ENCODE measurements at places on chromosomes 6 and 20.

- no peak for DNase-seq
Observed at GRCh38 chr20:47740121-47740861, 45.0 kb downstream of the SULF2 start.

- DNase-seq: no peak
Observed at GRCh38 chr20:58519940-58520712, 4.9 kb upstream of the APCDD1L start.

- no peak for DNase-seq
Observed at GRCh38 chr20:37745553-37745952, 51.7 kb downstream of the CTNNBL1 start.

DNA sequence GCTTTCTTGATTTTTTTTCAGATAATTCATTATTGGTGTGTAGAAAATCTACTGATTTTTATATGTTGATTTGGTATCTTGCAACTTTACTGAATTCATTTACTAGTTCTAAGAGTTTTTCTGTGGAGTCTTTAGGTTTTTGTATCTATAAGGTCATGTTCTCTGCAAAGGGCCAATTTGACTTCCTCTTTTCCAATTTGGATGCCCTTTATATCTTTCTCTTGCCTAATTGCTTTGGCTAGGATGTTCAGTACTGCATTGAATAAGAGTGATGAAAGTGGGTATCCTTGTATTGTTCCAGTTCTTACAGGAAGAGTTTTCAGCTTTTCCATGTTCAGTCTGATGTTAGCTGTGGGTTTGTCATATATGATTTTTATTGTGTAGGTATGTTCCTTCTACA lies 14.4 kb upstream of the NKX2-4 start:
- DNase-seq: no peak

DNA sequence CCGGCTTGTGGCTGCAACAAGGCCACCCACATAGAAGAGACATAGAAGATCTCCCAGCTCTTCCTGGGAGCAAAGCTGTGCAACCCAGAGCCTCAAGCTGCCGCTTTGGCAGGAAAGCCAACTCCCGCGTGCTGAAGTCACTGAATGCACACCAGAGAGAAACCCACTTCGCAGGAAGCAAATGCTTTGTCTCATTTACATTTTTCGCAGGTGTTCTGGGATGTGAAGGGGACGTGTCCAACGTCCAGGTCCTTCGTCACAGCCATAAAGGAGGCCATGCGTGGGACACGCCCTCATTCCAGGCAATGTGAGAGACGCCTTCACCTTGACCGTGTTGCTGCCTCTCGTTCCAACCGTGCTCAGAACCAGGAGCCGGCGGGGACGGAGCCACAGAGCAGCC lies 24.4 kb downstream of the KCNQ2 start:
- no peak for DNase-seq

DNA sequence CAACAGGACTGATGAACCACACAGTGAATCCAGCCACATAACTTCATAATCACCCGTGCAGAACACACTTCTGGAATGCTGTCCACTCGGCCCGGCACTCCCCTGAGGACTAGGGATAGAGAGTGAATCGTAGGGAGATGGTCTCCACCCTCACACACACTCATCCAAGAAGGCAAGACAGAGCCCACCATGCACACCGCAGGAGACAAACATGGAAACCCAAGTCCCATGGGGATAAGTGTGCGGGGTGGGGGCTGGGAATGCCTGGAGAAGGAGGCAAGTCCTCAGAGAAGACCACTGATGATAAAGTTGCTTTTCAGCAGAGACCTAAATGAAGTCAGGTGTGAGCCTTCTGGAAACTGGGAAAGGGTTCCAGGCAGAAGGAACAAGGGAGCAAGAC lies 399.2 kb upstream of the AGPAT4 start:
- DNase-seq: no peak

DNA sequence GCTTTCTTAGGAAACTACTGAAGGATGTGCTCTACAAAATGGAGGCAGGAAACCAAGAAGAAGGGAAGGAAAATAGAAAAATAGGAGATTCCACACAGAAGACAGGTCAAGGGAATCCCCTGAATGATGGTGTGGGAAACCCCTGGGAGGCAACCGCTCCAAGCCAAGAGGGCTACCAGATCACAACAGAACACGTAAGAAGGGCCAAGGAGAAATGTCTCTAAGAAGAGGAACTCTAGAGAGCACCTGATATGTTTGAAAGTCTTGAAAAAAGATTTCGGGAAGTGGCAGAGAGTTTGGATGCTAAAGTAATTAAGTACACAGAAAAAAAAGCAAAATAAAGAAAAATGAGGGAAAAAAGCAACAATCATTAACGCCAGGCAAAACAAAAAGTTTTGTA lies 7.1 kb downstream of the KIF13A start:
- DNase-seq: no peak

DNA sequence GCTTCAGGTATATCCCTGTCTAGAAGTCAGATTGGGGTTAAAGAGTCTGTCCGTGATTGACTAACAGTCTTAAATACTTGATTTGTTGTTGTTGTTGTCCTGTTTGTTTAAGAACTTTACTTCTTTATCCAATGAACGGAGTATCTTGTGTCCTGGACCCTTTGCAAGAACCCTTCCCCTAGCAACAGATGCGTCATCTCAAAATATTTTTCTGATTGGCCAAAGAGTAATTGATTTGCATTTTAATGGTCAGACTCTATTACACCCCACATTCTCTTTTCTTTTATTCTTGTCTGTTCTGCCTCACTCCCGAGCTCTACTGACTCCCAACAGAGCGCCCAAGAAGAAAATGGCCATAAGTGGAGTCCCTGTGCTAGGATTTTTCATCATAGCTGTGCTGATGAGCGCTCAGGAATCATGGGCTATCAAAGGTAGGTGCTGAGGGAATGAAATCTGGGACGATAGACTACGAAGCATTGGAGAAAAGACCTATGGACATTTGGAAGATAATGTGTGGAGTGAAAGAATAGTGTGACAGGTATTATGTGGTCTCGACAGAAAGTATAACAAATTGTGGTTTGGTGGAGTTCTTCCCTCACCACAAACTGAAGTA lies at the start of gene HLA-DRA:
Gene HLA-DRA (plus strand): TSS at position 286 of the 613 bp plus-strand sequence. CDS start 64 bp downstream, at position 350.
- no peak for DNase-seq

DNA sequence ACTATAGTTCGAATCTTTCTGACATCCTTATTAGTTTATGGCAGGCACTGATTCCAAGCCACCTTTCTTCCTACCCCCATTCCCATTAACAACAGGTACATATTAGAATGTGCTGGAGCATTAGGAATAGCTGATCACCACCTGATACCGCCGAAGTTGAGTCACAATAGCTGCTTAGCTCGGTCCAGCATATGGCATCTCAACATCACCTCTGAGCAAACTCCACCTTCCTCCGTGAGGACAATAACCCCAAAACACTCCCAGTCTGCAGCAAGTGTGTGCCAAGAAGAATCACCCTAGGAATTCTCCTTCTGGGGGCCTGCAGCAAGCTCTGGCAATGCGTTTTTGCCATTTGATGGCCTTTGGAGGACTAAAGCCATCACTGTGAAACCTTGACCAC lies 8.7 kb downstream of the PMEPA1 start:
- no peak for DNase-seq

GRCh38 chr20:35878113-35878625 lies 76.1 kb downstream of the SCAND1 start:
- DNase-seq: no peak

DNA sequence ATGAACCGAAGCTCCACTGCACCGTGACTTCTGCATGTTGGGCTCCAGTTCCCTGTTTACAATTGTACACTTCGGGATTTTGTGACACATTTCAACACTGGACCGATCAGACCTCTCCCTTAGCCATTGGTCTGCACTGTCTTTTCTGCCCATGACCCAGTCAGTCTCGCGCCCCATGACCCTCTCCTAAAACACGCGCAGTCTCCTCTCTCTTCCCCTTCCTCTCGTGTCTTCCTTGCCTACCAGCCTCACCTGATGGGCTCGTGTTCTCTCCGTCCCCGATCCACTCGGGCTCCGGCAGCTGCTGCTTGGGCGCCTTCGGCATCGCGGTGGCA lies 535 bp upstream of the ABCF1 start:
- DNase-seq: no peak

DNA sequence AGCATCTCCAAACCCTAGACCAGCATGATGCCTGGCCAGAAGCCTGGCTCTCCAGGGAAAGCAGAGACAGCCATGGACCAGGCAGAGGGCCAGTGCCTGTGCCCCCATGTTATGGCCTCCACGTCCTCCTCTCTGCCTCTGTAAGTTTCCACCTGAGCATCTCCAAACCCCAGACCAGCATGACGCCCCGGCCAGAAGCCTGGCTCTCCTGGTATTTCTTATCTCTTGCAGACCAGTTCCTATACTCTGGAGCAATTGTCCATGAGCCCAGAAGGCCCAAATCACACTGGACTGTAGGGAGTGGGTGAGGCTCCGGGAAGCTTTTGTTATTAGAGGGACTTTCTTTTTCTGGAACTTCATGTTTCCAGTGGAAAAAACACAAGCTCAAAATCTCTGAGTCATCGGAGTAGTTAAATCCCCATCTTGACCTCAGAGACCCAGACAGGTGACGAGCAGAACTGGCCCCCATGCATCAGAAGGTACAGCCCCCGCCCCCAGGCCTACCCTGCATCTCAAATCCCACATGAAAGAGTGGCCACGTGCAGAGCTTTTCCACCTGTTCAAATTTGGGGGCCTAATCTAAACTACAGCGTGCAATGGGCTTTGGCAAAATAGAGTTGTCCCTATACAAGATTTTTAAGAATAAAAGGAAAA lies 110.2 kb upstream of the FOXQ1 start:
- no peak for DNase-seq

- no peak for DNase-seq
Observed at GRCh38 chr20:25476106-25477013, 68.9 kb downstream of the GINS1 start.

DNA sequence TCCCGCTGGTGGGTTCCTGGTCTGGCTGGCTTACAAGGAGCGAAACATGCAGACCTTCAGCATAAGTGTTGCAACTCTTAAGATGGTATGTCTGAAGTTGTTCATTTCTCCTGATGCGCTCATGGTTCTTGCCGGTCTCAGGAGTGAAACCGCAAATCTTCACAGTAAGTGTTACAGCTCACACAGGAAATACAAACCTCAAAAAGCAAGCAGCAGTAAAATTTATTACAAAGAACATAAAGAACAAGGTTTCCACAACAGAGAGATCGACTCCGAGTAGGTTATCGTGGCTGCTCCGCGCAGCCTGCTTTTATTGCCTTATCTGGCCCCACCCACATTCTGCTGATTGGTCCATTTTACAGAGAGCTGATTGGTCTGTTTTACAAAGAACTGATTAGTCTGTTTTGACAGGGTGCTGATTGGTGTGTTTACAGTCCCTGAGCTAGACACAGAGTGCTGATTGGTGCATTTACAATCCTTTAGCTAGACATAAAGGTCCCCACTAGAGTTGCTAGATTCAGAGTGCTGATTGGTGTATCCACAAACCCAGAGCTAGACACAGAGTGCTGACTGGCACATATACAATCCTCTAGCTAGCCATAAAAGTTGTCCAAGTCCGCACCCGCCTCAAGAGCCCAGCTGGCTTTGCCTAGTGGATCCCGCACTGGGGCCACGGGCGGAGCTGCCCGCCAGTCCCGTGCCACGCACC lies 39.2 kb downstream of the TRIM27 start:
- DNase-seq: no peak

GRCh38 chr6:137370871-137371633 lies 123.1 kb downstream of the OLIG3 start:
- DNase-seq: no peak

DNA sequence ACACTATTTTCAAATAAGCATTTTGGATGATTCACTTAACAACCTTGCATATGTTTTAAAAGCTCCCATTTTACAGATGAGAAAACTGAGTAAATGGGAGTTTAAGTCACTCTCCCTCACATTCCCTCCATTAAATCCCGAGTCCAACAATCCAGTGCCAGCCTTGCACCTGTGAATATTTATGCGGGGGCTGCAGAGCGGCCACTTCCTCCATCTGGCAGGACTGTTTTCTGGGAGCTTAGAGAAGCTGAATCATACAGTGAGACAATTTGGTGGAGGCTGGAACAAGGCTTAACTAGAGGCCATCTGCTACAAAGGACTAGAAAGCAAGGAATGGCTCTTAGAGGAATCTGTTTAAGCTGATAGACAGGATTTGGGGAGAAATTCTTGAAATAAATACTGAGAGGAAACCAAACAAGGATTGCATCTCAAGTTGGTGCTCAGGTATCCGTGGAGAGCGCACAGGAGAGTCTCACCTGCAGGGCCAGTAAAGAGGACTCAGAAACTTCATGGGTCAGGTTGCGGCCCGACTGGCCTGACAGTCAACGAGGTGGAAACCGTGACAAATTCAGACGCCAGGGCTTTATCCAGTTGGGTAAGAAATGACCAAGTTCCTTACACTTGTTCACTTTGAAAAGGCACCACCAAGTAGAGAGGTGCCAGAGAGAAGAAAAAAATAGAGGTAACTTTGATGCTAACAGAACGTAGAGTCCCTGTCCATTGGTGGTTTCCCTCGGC lies 478.5 kb downstream of the QKI start:
- no peak for DNase-seq

GRCh38 chr20:38005903-38006302 lies 27.4 kb downstream of the TTI1 start:
- no peak for DNase-seq

DNA sequence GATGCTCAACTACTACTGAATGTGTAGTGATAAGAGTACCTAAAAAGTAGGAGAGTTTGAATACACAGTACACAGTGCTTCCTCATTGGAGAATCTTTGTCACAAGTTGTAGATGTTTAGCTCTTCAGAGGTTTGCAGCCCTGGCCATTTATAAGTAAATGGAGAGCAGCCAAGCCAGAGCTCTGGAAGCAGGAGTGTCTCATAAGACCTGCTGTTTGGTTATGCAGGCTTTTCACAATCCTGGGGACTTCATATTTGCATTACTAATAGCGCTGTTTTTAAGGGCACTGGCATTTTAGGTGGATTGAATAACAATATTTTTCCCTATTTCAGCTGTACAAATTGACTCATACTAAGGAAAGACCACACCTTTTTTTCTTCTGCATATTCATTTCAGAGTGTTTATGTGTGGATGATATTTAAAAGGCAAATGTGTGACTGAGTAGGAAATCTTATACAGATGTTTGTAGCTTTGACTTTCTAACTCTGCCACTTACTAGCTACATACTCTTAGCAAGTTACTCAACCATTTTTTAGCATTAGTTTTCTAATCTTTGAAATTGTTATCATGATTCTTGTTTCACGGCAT lies 730.5 kb upstream of the MAP3K7 start:
- DNase-seq: no peak

GRCh38 chr6:107711412-107712236 lies 112.5 kb downstream of the SCML4 start:
- DNase-seq: no peak

- no peak for DNase-seq
Observed at GRCh38 chr20:33719277-33719988, 677 bp downstream of the PXMP4 start.

GRCh38 chr6:167130712-167131684 lies 8.1 kb downstream of the CCR6 start:
- no peak for DNase-seq

GRCh38 chr6:33623895-33624381 lies 2.8 kb downstream of the ITPR3 start:
- no peak for DNase-seq

Measured in ovary (tissue), 10 donors.